ENCODE measurements at places on chromosomes 4 and X.

GRCh38 chr4:37837446-37837845 lies 11.0 kb downstream of the PGM2 start:
- DNase-seq = no peak

GRCh38 chr4:138500869-138501268 lies 258.7 kb upstream of the SLC7A11 start:
- no peak for DNase-seq

GRCh38 chr4:137156054-137156453 lies 376.2 kb downstream of the PCDH18 start:
- DNase-seq = no peak

- DNase-seq = no peak
Observed at GRCh38 chrX:50747471-50747900, 66.5 kb downstream of the SHROOM4 start.

DNA sequence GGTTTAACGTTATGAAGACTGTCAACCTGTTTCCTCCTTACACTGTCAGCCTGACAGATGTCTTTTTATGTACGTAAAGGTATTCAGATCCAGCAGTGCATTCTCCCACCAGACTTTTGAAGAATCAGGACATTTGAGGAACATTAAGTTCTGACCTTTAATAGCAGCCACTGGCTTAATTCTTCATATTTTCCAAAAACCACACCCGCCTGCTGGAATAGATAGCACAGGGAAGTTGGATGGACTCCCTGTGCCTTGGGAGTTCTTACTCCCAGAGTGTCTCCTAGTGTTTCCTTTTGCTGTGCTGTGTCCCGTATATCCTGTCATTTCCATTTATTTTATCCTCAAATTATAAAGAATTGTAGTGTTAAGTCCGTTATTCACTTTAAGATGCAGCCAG lies 94.5 kb downstream of the AFF1 start:
- no peak for DNase-seq

Measured in CD4-positive, alpha-beta T cell treated with Interleukin-15 for 4 hours (primary cell).